ENCODE measurements at places on chromosomes 11 and 22.

- DNase-seq = no peak
Measured at GRCh38 chr22:24115247-24116207, 65.8 kb upstream of the SUSD2 start.

DNA sequence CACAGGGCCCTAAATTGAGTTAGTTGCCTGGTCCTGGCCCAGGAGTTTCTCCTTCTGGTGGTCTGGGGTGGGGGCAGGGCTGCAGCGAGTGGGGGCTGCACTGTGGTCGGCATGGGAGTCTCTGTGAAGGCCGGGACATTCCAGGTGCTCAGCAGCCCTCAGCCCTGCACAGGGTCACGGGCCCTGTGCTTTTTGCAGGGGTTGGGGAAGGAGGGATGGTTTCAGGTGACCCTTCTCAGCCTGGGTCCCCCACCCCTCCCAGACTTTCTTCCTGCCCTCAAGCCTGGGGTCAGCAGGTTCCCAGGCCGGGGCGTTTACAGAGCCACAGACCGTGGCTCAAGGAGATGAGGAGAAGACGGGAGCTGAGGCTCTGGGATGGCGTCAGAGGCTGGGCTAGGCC, 7.8 kb downstream of the EMID1 start:
- no peak for DNase-seq

GRCh38 chr11:22344081-22344480, 5.9 kb downstream of the SLC17A6 start:
- no peak for DNase-seq

GRCh38 chr11:13216019-13216710, 61.4 kb upstream of the BMAL1 start:
- no peak for DNase-seq

- no peak for DNase-seq
Measured at GRCh38 chr11:6630632-6631291, 11.5 kb upstream of the TPP1 start.

GRCh38 chr11:66886671-66887221, 29.9 kb downstream of the LRFN4 start:
- DNase-seq = no peak

GRCh38 chr11:3030289-3031070, 26.7 kb downstream of the CARS1 start:
- no peak for DNase-seq

DNA sequence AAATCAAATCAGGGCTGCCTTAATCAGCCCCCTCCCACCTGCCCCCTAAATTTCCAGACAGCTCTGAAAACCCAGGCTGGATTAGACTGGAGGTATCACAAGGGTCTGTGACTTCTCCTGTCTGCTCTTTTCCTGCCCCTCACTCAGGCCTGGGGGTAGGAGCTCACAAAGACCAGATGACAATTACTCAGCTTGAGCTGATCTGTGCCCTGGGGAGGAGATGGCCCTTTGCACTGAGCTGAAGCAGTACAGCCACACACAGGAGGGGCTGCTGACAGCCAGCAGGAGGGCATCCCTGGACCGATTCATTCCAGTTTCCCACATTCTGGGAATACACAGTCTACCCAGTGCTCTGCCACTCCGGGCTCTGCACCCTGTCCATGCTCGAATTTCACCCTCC, 4.2 kb downstream of the ABCC8 start:
- DNase-seq = no peak

GRCh38 chr11:128498721-128499245, 88.6 kb downstream of the ETS1 start:
- DNase-seq = no peak

GRCh38 chr11:66688561-66689534, 11.2 kb upstream of the RBM4B start:
- no peak for DNase-seq

GRCh38 chr22:49081261-49081666, 746.4 kb downstream of the BRD1 start:
- no peak for DNase-seq

DNA sequence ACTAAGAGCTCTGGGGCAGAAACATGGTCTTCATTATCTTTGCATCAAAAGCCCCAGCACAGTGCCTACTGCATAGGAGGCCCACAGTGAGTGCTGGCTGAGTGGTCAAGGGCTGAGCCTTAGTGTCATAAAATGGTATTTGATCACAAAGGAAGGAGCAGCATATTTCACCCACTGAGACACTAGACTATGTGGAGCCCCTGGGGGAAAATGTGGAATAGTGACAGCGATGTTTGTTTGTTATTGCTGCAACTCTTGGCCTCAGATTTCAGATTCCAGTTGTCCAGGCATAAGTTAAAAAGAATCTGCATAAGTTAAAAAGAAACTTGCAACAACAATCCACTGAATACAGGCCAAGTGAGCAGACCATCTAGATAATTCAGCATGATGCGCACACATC, 7.0 kb downstream of the KIRREL3 start:
- no peak for DNase-seq

DNA sequence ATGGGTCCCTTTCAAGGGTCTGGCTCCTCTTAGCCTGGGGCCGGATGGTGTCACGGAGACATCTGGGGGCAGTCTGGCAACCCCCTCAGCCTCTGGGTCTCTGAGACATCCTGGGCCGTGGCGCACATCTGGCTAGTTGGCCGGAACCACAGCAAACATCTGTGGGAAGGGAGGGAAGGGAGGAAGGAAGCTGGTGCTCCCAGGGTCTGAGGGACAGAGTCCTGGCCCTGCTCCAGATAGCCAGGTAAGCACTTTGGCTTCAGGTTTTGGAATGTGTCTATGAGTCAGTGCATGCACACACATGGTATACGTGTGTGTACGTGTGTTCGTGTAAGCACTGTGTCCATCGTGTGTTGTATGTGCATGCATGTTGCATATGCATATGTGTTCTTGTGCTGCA, 225.1 kb downstream of the MN1 start:
- DNase-seq = no peak

DNA sequence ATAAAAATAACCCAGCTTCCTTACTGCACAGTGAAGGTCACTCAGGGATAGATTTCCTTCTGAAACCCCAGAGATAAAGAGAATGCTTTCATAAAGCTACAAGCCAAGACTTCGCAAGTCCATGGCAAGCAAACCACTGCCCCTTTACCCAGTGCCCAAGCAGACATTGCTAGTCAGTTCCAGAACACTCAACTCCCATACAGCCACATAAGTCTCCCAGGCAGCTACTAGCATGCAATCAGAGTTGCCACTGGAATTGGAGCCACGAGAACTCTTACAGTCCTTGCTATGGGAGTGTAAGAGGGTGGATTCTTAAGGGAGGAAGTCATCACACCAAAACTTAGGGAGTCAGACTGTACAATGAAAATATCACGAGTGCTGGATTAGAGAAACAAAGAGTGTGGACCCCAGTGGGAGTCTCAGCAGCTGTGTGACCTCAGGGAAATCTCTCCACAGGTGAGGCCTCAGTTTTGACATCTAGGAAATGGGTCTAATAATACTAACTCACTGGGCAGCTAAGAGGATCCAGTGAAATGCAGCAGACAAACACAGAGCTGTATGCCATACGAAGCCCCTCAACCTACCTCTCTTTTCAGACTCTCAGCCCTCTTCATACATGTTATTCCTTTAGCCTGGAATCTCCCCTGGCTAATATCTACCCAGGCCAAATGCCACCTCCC, 526.6 kb downstream of the MN1 start:
- no peak for DNase-seq

DNA sequence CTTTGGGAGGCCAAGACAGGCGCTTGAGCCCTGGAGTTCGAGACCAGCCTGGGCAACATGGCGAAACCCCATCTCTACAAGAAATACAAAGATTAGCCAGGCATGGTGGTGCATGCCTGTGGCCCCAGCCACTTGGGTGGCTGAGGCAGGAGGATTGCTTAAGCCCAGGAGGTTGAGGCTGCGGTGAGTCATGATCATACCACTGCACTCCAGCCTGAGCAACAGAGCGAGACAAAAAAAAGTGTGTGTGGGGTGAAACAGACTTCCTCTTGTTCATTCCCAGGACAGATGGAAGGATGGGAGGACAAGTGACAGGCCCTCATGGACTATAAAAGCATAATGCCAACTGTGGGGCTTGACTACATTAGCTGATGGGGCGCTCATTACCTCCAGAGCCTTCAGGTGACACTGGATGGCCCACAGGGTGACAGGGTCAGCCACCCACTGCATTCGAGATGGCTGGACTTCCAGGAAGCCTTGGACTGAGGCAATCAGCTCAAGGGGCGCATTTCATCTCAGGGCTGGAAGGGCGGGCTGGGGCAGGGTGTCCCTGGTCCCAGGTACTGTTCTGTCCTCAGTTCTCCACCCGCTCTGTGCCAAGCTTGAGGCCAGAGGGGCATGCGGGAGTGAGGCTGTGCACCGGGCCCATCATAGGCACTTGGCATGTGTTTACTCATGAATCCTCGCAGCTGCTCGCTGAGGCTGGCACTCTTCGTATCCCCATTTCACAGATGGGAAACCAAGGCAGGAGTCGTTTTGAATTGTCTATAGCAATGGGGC, 12.5 kb downstream of the NPTXR start:
- no peak for DNase-seq

GRCh38 chr11:45141631-45142030, 4.8 kb upstream of the PRDM11 start:
- no peak for DNase-seq

DNA sequence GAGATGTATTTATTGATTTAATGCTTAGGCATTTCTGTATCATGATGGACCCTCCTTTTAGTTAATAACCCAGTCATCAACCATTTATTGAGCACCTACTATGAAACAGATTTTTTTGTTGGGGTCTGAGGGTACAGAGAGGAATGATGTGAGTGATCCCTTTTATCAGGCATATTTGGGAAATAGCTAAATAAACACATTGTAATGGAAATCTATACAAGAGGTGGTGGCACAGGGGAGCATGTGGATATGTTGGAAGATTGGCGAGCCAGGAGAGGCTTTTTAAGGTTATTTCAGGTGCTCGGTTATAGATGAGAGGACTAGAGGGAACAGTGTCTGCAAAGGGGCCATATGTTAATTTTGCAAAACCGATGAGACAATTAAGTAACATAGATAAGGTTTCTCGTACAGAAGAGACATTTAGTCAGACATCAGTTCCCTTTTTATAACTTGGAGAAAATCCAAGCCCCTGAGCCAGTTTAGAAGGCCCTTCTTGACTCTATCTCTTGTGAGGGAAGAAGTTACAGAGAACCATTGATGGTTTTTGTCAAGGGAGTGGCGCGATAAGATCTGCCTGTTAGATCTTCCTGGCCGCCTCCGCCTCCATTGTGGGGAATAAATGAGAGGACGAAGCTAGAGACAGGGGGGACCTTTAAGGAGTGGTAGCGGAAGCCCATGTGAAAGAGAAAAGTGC, 2.0 kb downstream of the ATXN10 start:
- DNase-seq = no peak

GRCh38 chr22:41576877-41577276, 12.8 kb downstream of the PMM1 start:
- DNase-seq = no peak

DNA sequence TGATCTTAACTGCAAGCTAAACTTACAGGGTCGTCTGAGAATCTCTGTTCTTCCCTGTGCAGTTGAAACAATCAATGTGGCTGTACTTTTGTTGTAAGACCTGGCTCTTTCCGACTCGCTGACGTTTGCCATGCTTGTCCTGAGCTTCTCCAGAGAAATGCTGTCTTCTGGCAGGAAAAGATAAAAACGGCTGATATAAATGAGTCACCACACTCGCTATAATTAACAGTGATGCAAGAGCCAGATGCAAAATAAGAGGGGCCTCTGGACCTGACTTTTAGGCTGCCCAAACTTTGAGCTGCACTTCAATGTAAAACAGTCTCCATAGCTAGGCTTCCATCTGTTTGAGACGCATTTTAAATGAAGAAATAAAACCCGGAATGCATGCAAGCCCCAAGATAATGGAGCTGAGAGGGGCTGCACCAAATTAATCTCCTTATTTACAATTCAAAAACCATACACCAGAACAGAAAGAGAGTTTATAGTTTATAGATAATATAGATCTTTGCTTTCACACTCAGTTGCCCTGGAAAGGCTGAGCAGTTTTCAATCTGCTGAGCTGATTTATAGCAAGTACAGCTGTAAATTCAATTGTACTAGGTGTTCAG, 48.5 kb downstream of the WT1 start:
- no peak for DNase-seq

Data from NCI-H2081 treated with DMSO at 0.1 percent for 48 hours (cell line).